OCI-LY7 (cell line): ENCODE measurements at places on chromosomes 2 and 18. TPM values are rescaled to one million over a fixed set of nuclear protein-coding genes. Genes with fewer than 3 reads are reported as not detected.

Gene CYP26B1
- total RNA-seq: not detected in 2 replicates

Gene LDLRAD4
- total RNA-seq: 26.2 and 31.6 TPM in 2 replicates

Gene C2orf76
- 17.7 and 22.5 TPM in 2 replicates for total RNA-seq

Gene RAB6C
- total RNA-seq: not detected in 2 replicates

Gene CROCC2
- not detected in 2 replicates for total RNA-seq

Gene C2orf72
- not detected in 2 replicates for total RNA-seq

Gene RNU2-63P
- 4.8 and 17.9 TPM in 2 replicates for total RNA-seq

Gene R3HDM1
- total RNA-seq: 111 and 122 TPM in 2 replicates

Gene MCM6
- total RNA-seq: 171 and 177 TPM in 2 replicates

Gene KCTD18
- 16.2 and 20.0 TPM in 2 replicates for total RNA-seq

Gene EGR4
- total RNA-seq: not detected in 2 replicates

Gene SCYGR8
- total RNA-seq: not detected in 2 replicates

Gene OR6B2
- total RNA-seq: not detected in 2 replicates

Gene RAB27B
- total RNA-seq: not detected in 2 replicates

Gene AQP4
- not detected in 2 replicates for total RNA-seq

Gene FKBP1B
- total RNA-seq: 1.5 and 1.6 TPM in 2 replicates

Gene SERPINB11
- total RNA-seq: not detected in 2 replicates

Gene CD207
- total RNA-seq: not detected in 2 replicates

Gene MOGAT1
- not detected in 2 replicates for total RNA-seq

Gene RAB11FIP5
- 0.66 TPM in 1 of 2 replicates, not detected in the other for total RNA-seq

Gene LCT
- total RNA-seq: 0.09 and 0.15 TPM in 2 replicates

Gene ABCB11
- 0.04 TPM in 1 of 2 replicates, not detected in the other for total RNA-seq

Gene MRPL44
- total RNA-seq: 36.5 and 38.6 TPM in 2 replicates

Gene FAM237A
- not detected in 2 replicates for total RNA-seq

Gene GRHL1
- total RNA-seq: 1.2 and 2.5 TPM in 2 replicates

Gene CDK5R2
- total RNA-seq: 0.57 and 0.63 TPM in 2 replicates

Gene STK16
- total RNA-seq: 39.5 and 42.8 TPM in 2 replicates

Gene B4GALT6
- 16.4 and 22.8 TPM in 2 replicates for total RNA-seq

Gene DSG4
- total RNA-seq: not detected in 2 replicates
